ENCODE measurements at places on chromosomes 2 and 18. TPM values are rescaled to one million over a fixed set of nuclear protein-coding genes. Genes with fewer than 3 reads are reported as not detected.

DNA sequence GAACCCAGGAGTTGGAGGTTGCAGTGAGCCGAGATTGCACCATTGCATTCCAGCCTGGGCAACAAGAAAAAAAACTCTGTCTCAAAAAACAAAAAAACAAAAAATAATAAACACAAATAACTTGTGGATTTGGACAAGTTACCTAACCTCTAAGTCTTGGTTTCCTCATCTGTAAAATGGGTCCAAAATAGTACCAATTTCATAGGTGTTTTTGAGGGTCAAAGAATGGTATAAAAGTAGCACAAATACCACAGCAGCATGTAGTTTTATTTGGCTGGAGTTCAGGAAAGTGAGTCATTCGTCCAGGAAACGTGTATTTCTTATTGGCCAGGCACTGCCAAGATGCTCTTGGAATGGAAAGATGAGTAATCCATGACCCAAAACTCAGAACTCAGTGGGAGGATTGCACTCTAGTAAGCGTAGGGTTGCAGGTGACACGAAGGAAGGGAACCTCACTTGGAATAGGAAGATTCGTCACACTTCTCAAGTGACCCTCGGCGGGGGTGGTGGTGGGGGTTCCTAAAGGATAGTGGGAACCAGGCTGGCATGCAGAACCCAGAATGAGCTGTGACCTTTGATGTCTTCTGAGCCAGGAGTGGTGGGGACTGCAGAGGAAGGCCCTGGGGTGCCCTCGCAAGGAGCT lies 24.4 kb downstream of the GRHL1 start:
- DNase-seq = no peak
- no peaks in the 10 kb centered on the region for H3K36me3 ChIP-seq
- no peaks in the 10 kb centered on the region for H3K27me3 ChIP-seq

DNA sequence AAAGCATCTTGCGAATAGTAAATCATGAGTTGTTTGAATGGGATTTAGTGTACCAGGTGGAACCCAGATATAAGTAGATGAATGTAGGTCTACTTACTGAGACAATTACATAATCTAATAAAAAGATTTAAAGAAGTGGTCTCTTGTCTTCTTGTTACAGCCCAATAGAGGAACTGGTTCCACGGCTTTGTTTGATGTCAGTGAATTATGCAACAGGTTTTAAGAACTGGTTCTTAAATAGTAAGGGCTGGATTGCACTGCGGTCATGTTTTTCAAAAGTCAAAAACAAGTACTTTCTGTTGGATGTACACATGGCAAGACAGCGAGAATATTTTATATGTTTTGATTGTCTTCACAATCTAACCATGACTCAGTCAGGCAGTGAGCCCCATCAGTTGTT lies 15.4 kb upstream of the SLC9A2 start:
- no peak for DNase-seq
- H3K4me1 ChIP-seq = no peaks in the 10 kb centered on the region
- H3K27me3 ChIP-seq = no peaks in the 10 kb centered on the region
- H3K36me3 ChIP-seq = no peaks in the 10 kb centered on the region
- H3K4me3 ChIP-seq = no peak overlapping the region
- no peak overlapping the region for H3K27ac ChIP-seq

Gene MOGAT1
- total RNA-seq = 0.67 TPM

- H3K4me3 ChIP-seq = no peak overlapping the region
- H3K27me3 ChIP-seq = no peaks in the 10 kb centered on the region
- H3K36me3 ChIP-seq = no peaks in the 10 kb centered on the region
- H3K4me1 ChIP-seq = no peaks in the 10 kb centered on the region
- no peak overlapping the region for H3K27ac ChIP-seq
These were observed 142.3 kb downstream of the PIGN start for GRCh38 chr18:62044490-62045000.

- H3K27ac ChIP-seq = no peak overlapping the region
- H3K4me3 ChIP-seq = no peak overlapping the region
- no peak for DNase-seq
These were observed 25.6 kb downstream of the METTL21A start for GRCh38 chr2:207599636-207600035.

DNA sequence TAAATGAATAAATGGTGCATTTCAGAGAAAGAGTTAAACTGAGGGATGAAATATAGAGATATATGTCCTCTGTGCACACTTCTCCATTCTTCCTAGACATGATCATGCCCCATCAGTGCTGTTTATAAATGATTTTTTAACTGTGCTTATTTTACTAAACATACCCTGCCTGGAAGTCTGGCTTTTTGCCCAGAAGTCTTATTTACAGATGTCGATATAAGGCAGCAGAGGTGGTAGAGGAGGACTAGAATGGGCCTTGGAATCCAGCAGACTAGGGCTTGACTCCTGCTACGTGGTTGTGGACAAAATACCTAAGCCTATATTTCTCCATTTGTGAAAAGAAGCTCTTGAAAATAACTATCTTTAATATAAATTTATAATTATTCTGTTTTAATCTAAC lies 355.5 kb downstream of the RAD51AP2 start:
- H3K27ac ChIP-seq = no peak overlapping the region
- H3K36me3 ChIP-seq = no peaks in the 10 kb centered on the region
- no peaks in the 10 kb centered on the region for H3K27me3 ChIP-seq
- no peak for DNase-seq

- DNase-seq = no peak
- H3K4me1 ChIP-seq = no peaks in the 10 kb centered on the region
- H3K27ac ChIP-seq = no peak overlapping the region
- no peaks in the 10 kb centered on the region for H3K36me3 ChIP-seq
- no peaks in the 10 kb centered on the region for H3K27me3 ChIP-seq
These were observed 283.9 kb upstream of the SIX2 start for GRCh38 chr2:45293182-45293581.
